Fibroblast of villous mesenchyme (primary cell): ENCODE measurements at places on chromosomes 6 and 20. TPM values are rescaled to one million over a fixed set of nuclear protein-coding genes. Genes with fewer than 3 reads are reported as not detected.

- peak; percentile 89 for DNase-seq
Observed at GRCh38 chr6:137776786-137777686, 90.0 kb upstream of the TNFAIP3 start.

- DNase-seq: peak; percentile 58
Observed at GRCh38 chr6:85015396-85015990, 251.1 kb upstream of the TBX18 start.

DNA sequence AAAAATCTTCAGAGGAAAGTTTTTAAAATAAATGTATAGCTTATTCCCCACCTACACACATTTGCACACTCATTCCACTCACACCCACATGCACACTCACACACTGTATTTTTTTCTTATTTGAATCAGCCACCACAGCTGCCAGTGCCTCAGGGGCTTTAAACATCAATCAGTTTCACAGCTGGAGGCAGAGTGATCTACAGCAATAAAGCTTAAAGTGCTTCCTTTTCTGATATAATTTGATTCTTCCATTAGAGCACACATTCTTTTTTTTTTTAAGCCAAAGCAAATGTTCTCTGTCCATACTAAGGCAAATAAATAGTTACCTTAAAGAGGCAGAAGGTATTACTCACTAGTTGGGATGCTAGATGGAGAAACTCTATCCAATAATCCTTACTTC lies 498.8 kb upstream of the POU3F2 start:
- no peak for DNase-seq

DNA sequence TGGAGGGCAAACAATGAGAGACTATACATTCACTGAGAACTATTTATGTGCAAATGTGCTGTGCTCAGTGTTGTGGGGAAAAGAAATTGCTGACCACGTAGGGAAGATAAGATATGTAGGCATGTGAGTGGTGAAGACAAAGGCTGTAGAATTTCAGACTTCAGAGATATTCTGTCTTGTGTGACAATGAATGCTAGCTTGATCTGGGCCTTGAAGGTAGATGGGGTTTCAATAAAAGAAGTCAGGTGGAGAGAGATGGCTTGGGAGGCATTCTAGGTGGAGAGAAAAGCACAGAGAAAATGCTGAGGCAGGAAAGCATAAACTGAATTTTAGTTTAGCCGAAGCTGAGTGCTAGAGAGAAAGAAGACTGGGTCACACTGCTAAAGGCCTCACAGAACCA lies 56.8 kb upstream of the EEF1A1 start:
- no peak for DNase-seq

The PTCRA gene
- total RNA-seq: not detected in 2 replicates
